Right ventricle myocardium inferior (tissue), 1 donor: ENCODE measurements at places on chromosomes 12 and 14.

GRCh38 chr14:103065861-103066260 lies 8.5 kb upstream of the CDC42BPB start:
- DNase-seq, result no peak

GRCh38 chr14:68547305-68548193 lies 245.3 kb downstream of the ZFP36L1 start:
- DNase-seq, result no peak

DNA sequence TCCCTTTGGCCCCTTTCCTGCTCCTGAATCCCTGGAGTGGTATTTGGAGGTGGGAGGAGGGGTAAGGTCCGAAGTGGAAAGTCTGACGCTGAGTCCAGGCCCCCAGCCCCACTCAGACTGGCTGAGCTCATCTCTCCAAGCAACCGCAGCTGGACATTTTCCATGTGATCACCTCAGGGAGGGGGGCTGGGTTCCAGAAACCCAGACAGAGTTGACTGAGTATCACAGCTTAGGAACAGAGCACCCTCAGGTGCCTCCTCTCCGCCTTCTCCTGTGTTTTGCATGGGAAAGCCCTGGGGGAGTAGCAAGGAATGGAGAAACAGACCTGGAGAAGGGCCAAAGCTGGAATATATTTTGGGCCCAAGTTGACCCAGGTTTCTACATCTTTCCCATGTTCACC lies 8.0 kb upstream of the ITGA5 start:
- no peak for DNase-seq

GRCh38 chr14:56603648-56604047 lies 24.1 kb downstream of the TMEM260 start:
- DNase-seq, result no peak

- DNase-seq, result no peak
Measured at GRCh38 chr12:29612912-29613311, 115.4 kb upstream of the OVCH1 start.

- no peak for DNase-seq
Measured at GRCh38 chr12:79347866-79348265, 342.9 kb downstream of the PAWR start.

DNA sequence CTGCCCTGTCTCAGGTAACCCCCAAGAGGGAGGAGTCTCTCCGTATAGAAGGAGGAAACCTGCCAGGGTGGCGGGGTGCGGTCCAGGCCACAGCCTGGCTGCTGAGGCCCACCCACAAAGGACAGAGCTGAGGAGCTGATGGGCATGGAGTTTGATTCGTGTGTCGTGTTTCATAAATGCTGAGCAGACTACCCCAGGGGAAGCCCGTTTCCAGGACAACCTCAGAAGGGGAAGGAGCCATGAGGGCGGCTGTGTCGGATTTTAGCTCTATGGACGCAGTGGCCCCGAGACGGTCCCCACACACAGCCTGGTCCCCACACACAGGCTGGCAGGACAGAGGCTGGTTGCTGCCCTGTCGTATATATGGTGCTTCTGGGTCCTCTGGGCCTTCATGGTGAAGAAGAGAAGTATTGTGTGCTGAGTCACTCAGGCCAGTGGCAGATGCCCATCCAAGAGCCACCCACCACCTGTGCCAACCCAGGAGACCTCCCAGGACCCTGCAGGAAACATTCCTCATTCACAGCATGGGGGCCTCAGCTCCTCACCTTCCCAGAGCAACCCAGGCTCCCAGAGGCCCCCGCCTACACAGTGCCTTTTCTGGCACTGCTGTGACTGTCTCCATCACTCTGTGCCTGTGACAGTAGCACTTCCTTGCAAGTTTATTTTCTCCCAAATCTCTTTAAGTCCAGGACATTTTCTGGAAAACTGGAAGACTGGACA lies 63.1 kb upstream of the RIN3 start:
- DNase-seq, result no peak
